ENCODE measurements at places on chromosomes 6 and 20. TPM values are rescaled to one million over a fixed set of nuclear protein-coding genes. Genes with fewer than 3 reads are reported as not detected.

GRCh38 chr6:119454714-119455113, 105.2 kb upstream of the MAN1A1 start:
- DNase-seq: no peak
- no peak overlapping the region for H3K27ac ChIP-seq
- H3K4me3 ChIP-seq: no peak overlapping the region
- no peaks in the 10 kb centered on the region for H3K36me3 ChIP-seq
- no peaks in the 10 kb centered on the region for H3K4me1 ChIP-seq

DNA sequence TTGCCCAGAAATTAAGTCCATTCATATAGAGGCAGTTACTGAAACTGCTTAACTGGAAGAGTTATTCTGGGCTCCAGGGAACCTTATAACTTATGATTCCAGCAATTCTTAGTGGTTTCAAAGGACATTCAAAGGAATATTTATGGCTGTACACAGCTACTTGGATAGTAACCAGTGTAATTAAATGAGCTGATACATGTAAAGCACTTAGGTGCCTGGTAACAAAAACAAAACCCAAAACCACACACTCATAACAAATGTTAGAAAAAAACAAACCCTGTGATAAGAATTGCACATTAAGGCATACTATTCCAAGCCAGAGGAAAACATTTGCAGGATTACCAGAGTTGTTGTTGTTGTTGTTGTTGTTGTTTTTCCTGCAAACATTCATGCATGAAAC, 51.5 kb downstream of the STK4 start:
- no peaks in the 10 kb centered on the region for H3K27me3 ChIP-seq
- H3K4me3 ChIP-seq: no peak overlapping the region
- DNase-seq: no peak
- H3K27ac ChIP-seq: no peak overlapping the region

GRCh38 chr20:12030470-12030869, 112.8 kb downstream of the BTBD3 start:
- DNase-seq: no peak
- H3K36me3 ChIP-seq: no peaks in the 10 kb centered on the region
- no peaks in the 10 kb centered on the region for H3K27me3 ChIP-seq

- H3K4me1 ChIP-seq: no peaks in the 10 kb centered on the region
- H3K27me3 ChIP-seq: no peaks in the 10 kb centered on the region
- no peaks in the 10 kb centered on the region for H3K36me3 ChIP-seq
- no peak for DNase-seq
- no peak overlapping the region for H3K4me3 ChIP-seq
- no peak overlapping the region for H3K27ac ChIP-seq
Measured at GRCh38 chr6:168428052-168428826, 12.7 kb upstream of the SMOC2 start.

- DNase-seq: no peak
- H3K4me3 ChIP-seq: no peak overlapping the region
- no peaks in the 10 kb centered on the region for H3K4me1 ChIP-seq
- H3K27me3 ChIP-seq: 0 out of 2 replicates have a peak, but pooled peaks cover 3% of the 10 kb centered on the region
- no peaks in the 10 kb centered on the region for H3K36me3 ChIP-seq
- no peak overlapping the region for H3K27ac ChIP-seq
Measured at GRCh38 chr20:52244702-52245101, 53.1 kb upstream of the ZFP64 start.

DNA sequence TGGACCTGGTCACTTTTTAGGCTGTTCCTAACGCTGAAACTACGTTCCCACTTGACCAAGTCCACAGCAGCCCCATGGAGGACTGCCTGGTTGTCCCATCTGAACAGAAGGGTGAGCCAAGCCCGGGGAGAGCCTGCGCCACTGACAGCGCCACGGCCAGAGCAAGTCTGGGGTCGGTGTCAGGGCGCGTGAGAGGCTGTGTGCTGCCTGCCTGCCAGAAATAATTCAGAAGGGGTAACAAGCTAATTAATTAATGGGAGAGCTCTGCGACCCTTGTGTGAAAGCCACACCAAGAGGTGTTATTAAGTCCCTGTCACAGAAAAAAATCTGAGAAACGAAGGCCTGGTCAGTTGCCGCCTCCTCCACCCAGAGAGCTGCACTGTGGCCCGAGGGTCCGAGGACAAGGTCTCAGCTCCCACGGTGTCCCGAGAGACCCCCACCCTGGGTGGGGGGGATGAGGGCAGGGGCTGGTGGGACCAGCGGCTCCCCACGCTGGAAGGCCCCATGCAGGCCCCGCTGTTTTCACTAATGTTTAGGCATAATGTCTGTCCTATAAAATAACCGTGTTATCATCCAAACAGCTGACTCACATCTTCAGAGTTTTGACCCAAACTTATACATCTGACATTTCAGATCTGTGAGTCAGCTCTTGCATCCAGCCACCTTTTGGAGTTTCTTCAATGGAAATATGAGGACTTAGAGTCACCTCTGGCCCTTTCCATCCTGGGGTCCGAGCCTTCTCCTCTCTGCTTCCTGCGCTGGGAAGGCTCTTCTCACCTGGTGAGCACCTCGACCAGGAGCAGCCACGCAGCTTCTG, 58.5 kb downstream of the DLL1 start:
- H3K4me1 ChIP-seq: no peaks in the 10 kb centered on the region
- H3K27me3 ChIP-seq: no peaks in the 10 kb centered on the region
- no peaks in the 10 kb centered on the region for H3K36me3 ChIP-seq
- DNase-seq: no peak
- no peak overlapping the region for H3K4me3 ChIP-seq

DNA sequence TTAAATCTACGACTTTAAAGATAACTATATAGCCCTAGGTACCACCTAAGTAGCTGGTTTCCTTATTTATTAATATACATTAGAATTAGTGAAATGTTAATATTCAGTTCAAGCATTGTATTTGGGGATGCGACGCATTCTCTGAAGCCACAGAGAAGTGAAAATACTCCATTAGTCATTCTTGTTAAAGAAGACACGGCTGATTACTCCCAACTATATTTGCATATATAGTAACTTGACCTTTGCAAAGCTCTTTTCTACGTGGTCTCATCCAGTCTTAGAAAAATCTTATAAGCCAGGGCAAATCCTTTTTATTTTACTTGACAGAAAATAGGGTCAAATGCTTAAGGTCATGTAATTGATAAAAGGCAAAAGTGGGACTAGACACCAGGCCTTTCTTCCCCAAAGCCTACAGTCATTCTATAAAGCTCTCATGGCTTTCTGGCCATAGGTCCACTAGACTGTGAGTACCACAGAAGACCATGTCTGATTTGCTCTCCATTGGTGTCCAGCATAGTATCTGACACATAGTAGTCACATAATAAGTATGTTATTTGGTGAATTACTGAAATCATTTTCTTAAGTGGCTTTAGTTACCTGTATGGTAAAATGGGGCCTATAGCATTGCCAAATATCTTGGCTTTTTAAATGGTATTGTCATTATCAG, 11.3 kb downstream of the ZHX3 start:
- no peak overlapping the region for H3K4me3 ChIP-seq
- no peak overlapping the region for H3K27ac ChIP-seq
- no peaks in the 10 kb centered on the region for H3K36me3 ChIP-seq
- no peak for DNase-seq

- no peaks in the 10 kb centered on the region for H3K27me3 ChIP-seq
- no peaks in the 10 kb centered on the region for H3K36me3 ChIP-seq
- H3K4me1 ChIP-seq: peaks cover 17% of the 10 kb centered on the region
- no peak overlapping the region for H3K27ac ChIP-seq
- DNase-seq: no peak
Measured at GRCh38 chr20:2507464-2507863, 1.3 kb downstream of the ZNF343 start.

DNA sequence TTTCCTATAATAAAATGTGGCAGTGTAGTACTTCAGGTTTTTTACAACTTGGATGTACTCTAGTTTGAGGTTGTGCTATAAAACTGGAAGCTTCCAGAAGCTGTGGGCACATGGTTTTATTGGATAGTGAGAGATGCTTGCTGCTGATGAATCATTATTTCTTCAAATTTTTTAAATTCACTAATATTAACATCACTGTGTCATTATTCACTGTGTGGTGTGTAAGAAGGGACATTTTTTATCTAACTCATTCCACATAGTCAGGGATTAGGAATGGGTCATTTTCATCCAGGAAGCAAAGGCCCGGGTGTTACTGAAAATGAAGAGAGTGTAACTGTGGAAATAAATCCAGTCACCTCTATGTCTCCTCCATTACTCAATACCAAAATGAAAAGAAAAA, 421.0 kb downstream of the TENT5A start:
- no peaks in the 10 kb centered on the region for H3K36me3 ChIP-seq
- no peaks in the 10 kb centered on the region for H3K27me3 ChIP-seq
- H3K4me1 ChIP-seq: no peaks in the 10 kb centered on the region
- no peak overlapping the region for H3K4me3 ChIP-seq

- peaks cover 43% of the 10 kb centered on the region for H3K36me3 ChIP-seq
- peaks cover 61% of the 10 kb centered on the region for H3K4me1 ChIP-seq
- H3K4me3 ChIP-seq: no peak overlapping the region
- DNase-seq: no peak
- no peaks in the 10 kb centered on the region for H3K27me3 ChIP-seq
- H3K27ac ChIP-seq: no peak overlapping the region
Measured at GRCh38 chr20:47347661-47348435, 8.7 kb downstream of the ZMYND8 start.

DNA sequence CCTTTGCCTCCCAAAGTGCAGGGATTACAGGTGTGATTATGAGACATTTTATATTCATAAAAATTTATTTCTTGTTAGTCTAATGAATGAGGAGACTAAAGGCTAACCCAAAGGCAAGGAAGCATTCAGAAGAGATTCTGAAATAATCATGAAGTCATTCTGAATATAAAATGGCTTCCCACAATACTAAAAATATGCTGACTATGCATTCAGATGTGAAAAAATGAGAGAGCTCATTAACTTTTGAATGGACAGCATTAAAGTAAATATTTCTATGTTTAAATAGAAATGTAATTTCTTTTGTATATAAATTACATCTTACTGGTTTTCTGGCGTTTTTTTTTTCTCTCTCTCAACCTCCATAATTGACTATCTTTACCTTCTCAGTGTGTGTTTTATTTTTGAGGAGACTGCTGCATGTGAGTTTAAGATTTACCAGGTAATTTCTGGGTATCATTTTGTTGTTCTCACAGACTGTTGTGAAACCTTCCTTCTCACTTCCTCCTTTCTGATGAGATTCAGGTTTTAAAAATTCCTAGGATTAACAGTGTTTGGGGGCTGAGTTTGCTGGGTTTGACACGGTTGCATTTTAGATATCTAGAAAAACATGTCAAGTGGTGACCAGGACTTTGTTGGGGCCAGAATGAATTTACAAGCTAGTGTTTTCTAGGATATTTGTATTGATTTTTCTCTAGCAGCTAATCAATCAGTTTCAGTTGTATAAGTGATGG, 316.6 kb downstream of the CDKAL1 start:
- DNase-seq: no peak
- no peak overlapping the region for H3K4me3 ChIP-seq
- no peak overlapping the region for H3K27ac ChIP-seq
- H3K4me1 ChIP-seq: no peaks in the 10 kb centered on the region
- no peaks in the 10 kb centered on the region for H3K36me3 ChIP-seq
- no peaks in the 10 kb centered on the region for H3K27me3 ChIP-seq

DNA sequence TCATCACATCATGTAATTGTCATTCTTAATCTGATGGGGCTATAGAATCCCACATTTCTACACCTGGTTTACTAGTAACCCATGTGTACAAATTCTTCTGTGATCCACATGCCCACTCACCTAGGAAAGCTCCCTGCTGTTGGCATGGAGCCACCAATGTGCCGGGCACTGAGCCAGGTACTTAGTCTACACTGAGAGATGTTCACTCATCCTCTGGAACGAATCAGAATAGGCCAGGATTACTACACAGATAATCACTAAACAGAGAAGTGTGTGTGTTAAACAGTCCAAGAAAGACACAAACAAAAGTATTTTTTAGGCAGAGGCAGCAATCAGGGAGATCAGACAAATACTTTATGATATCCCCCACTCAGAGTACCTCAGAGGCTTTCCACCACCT, 193.2 kb upstream of the VGLL2 start:
- H3K36me3 ChIP-seq: no peaks in the 10 kb centered on the region
- H3K4me3 ChIP-seq: no peak overlapping the region
- no peak overlapping the region for H3K27ac ChIP-seq
- no peaks in the 10 kb centered on the region for H3K27me3 ChIP-seq

DNA sequence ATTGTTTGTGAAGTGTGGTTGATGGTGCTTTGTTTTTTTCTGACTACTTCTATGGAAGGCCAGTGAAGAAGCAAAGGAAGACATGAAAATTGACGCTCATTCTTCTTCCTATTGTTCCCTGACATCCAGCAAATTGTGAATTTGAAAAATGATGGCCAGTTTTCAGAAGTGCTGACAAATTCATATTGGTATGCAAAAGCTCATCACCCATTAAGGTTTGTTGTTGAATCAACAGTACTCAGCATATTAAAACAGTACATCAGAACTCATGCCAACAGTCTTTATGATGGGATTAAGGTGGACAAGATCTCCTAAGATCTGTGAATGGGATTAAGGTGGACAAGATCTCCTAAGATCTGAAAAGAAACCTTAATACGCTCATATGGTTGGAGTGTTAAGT, 1.0 kb upstream of the MTG2 start:
- H3K4me3 ChIP-seq: peak overlapping the region; percentile 91
- H3K27me3 ChIP-seq: no peaks in the 10 kb centered on the region
- H3K27ac ChIP-seq: no peak overlapping the region
- peaks cover 12% of the 10 kb centered on the region for H3K4me1 ChIP-seq
- peaks cover 20% of the 10 kb centered on the region for H3K36me3 ChIP-seq
- DNase-seq: no peak

DNA sequence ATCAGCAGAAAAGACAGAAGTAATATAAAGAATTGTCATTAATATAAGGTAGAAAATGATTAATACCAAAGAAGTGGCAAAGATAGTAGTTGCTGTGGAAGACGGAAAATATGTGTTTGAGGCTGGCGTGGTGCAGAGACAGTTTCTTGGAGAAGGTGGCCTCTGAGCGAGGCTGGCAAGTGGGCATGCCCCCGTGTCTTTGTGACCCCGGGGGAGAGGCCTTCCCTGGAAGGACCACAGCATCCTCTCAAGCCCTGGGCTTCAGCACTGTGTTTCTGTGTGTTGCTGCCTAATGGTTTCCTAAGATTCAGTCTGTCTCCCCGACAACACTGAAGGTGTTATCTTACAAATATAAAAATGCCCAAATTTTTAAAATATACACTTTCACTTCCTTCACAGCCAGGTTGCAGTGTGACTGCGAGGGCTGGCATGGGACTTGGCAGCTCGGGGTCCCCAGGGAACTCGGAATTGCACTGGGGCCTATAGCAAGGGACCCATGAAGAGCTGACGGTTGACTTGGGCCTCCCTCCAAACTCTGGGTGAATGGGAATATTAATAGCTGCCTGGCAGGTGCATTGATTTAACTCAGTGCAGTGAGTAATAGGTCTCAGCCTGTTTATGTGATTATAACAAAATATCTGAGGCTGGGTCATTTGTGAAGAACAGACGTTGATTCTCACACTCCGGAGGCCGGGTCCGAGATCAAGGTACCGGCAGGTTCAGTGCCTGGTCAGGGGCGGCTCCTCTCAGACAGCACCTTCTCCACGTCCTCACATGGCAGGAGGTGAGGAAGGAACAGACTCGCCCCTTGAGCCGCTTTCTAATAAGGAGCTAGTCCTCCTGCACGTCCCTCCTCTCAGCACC, 47.4 kb upstream of the AFDN start:
- no peak overlapping the region for H3K27ac ChIP-seq
- H3K36me3 ChIP-seq: no peaks in the 10 kb centered on the region
- no peaks in the 10 kb centered on the region for H3K4me1 ChIP-seq
- DNase-seq: no peak
- H3K4me3 ChIP-seq: no peak overlapping the region

The NMBR gene
- total RNA-seq: not detected

The PTGIS gene
- not detected for total RNA-seq

The SLC2A4RG gene
- total RNA-seq: 66.9 TPM

The SMOC2 gene
- not detected for total RNA-seq
